ENCODE measurements at places on chromosomes 4 and X.

DNA sequence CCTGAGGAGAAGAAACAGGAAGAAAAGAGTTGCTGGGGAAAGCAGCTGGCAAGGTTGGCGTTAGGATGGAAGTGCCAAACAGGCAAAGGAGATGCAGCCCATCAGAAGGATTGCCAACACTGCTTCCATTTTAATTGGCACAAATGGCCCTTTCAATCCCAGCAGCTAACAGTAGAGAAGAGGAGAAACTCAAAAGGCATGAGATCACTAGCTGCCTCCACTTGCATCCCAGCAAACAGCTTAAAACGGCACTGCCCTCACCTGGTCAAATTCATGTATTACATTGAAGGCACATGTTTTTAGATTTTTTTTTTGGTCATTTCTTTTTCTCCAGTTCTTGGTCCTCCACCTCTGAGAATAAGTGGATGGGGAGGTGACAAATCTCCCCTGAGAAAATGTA, 14.9 kb upstream of the LOC101059915 start:
- DNase-seq: peak; percentile 71

- no peak for DNase-seq
Observed at GRCh38 chr4:73701116-73701515, 39.3 kb upstream of the CXCL8 start.

DNA sequence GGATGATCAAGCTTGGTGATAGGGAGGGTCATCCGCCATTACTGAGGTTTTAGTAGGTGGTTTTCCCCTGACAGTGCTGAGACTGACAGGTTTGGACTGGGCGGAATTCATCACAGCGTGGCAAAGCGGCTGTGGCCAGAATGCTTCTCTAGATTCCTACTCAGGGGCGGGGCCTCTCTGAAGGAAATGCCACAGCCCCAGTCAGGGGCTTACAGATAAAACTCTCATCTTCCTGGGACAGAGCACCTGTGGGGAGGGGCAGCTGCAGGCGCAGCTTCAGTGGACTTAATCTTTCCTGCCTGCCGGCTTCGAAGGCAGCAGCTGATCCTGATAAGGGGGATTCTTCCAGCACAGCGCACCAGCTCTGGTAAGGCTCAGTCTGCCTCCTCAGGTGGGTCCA, 316.7 kb downstream of the RPA4 start:
- DNase-seq: no peak

DNA sequence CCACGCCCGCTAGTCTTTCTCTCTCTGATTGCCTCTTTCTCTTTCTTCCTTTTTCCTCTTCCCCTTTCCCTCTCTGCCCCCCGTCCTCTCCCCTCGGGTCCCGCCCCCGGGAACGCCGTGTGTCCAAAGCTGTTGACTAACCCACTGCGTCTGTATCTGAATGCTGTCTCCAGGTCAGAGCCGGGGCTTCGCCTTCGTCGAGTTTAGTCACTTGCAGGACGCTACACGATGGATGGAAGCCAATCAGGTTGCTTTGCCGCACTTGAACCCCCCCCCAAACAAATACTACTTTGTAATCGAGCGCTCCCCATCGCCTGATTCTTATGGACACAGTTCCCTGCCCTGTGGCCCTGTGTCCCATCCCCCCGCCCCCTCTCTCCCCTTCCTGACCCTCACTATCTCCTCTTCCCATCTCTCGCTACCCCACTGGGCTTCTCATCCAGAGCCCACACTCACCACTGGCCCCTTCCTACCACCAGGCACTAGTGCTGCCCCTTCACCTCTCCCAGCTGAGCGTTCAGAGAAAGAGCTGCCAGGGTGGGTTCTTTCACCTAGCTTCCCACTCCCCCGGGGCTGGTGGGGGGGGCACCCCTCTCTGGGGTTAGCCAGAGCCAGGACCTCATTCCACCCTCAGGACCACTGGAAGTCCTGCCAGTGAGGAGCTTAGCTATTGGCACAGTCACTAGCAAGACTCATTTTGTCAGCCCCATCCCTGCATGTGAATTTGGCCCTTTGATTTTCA, 18.6 kb upstream of the UBA1 start:
- DNase-seq: no peak

DNA sequence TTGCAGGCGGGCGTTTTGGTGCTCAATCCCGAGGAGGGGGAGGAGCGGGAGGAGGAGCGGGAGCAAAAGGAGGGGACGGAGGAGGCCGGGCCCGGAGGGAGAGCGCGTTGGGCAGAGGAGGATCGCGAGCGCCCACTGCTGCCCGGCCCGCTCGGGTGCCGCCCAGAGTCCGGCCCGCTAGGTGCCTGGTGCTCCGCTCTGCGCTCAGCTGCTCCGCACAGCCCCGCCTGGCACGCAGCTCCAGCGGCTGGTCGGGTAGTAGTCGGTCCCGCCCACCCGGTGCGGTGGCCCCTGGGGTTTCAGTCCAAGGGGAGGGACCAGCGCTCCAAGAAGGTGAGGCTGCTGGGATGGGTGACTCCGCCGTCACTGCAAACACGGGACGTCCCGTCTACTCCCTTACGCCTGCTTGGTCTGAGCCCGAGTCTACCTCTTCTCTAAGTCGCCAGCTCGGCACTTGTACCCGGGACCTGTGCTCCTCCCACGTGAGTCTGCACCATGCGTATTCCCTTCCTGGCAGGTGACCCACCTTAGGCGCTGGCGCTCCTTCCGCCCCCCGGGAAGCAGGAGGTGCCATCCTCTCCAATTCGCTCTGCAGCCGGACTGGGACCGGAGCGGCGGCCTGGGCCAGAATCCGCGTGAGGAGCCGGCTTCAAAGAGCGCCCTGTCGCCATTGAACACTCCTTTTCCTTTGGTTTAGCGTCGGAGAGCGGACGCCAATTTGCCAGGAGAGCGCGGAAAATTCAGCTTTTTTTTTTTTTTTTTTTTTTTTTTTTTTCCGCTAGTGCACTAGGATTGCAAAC, 405 bp upstream of the HS3ST1 start:
- peak; percentile 89 for DNase-seq

DNA sequence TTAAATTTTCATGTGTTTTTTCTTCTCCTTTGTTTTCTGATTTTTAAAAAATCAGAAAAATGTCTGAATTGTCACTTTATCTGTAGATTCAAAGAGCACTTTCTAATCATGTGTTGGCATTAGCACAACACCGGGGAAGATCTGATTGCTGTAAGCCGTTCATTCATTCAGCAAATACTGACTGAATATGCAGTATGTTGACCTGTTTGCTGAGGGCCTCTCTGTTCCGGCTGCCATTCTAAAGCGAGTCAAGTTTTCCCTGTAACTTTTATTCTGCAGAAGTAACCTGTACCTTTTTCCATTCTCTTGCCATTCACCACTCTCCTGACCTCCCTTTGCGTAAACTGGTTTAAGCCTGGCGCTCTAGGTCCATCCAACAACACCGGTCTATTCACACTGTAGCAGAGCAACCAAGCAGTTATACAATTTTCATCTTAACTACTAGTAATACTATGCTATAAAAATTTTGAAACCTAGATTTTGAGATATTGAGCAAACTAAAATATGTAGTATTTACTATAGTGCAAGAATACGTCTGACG, 6.7 kb downstream of the SORBS2 start:
- DNase-seq: no peak

Measured in MM.1S (cell line).